ENCODE measurements at places on chromosomes 2 and 18.

- no peak for DNase-seq
Measured at GRCh38 chr18:9095297-9096006, 7.0 kb upstream of the NDUFV2 start.

- no peak for DNase-seq
Measured at GRCh38 chr18:48037481-48038271, 107.2 kb upstream of the SMAD2 start.

- no peak for DNase-seq
Measured at GRCh38 chr2:105176429-105176828, 65.1 kb upstream of the GPR45 start.

DNA sequence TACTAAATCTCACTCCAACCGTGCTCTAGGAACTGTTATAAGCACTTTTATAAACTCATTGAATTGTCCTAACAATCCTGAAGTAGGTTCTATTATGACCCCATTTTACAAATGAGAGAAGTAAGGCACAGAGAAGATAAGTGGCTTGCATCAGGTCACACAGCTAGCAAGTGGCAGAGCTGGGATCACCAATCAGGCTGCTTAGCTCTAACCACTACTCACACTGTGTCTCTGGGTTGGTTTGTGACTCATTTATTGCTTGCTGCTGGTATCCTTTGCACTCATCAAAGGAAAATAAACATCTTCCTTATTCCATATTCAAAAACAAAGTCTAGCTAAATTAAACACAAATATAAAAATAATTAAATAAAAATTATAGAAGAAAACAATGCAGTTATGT, 42.5 kb upstream of the IL1R2 start:
- no peak for DNase-seq

DNA sequence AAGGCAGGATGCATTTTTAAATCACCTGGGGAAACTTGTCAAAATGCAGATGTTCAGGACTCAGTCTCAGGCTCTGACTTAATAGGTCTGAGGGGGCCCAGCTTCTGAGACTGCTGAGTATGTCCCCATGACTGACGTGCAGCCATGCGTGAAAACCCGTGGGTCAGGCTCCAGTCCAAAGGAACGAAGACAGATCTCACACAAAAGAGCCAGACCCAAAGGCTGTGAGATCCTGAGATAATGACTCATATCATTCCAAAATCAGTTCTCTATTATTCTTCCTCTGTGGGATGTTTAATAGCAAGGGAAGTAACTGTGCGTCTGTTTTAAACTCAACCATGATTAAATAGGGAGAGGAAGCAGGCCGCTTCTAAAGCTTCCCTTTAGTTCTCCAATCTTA, 107.4 kb upstream of the ACAA2 start:
- peak; percentile 13 for DNase-seq

- no peak for DNase-seq
Measured at GRCh38 chr2:181892799-181893435, 1.4 kb downstream of the ITPRID2 start.

DNA sequence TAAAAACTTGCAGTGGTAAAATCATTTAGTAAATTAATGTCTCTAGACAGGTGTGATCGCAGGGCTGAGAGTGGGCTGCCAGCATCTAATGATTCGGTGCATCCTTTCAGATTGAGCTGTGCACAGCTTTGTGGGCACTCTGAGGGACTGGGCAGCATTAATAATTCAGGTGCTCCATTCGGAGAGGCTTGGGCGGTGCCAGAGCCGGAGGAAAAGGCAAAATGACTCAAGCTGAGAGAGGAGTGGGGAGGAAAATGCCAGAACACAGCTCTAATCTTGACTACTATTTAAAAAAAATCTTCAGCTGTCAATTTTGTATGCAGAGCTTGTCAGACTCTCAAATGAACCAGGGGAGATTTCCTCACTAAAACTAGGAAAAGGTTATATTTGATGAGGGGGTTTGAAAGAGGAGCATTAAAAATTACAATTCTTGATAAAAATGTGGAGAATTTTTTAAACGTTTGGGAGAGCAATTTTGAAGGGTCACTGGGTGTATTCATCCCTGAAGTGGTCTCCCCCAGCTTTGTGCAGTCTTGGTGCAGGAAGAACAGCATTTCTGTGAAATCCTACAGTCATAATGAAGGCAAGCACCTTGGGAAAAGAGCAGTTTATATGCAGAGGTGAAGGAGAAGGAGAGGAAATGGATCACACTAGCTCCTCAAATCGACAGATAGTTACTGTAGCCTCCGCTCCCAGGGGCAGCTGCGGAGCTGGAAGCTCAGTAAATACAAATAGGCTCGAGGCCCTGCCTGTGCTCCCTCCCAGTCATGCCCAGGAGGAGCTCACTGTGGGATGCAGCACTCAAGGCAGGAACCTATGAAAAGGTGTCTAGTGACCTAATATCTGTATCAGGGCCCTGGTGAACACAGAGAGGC, 535.4 kb upstream of the RAB6C start:
- DNase-seq = no peak

DNA sequence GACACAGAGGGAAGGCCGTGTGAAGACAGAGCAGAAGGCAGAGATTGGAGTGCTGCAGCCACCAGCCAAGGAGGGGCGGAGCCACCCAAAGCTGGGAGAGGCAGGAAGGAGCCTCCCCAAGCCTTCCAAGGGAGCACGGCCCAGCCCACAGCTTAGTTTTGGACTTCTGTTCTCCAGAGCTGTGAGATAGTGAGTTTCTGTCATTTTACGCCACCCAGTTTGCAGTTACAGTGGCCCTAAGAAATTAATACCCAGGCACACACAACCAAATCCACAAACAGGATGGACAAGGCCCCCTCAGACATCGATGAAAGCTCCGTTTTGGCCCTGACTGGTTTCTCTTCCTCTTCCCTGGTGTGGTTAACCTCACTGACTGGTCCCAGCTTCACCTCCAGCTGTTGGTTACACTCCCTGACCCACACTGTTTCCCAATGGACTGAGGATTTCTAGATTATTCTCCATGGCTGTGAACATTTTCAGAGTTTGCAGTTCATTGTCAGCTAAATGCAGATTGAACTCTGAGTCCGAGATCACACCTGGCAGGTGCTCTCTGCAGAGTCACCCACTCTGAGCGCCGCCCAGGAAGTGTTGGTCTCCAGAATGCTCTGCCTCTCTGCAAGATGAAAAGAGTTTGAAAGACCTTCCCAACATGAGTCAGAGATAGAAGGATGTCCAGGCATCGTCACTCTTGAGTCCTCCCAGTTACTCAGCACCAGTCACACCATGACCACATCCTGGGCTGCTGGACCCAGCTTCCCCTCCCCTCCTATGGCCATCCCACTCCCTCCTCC, 100.2 kb downstream of the TWIST2 start:
- DNase-seq = peak; percentile 87

DNA sequence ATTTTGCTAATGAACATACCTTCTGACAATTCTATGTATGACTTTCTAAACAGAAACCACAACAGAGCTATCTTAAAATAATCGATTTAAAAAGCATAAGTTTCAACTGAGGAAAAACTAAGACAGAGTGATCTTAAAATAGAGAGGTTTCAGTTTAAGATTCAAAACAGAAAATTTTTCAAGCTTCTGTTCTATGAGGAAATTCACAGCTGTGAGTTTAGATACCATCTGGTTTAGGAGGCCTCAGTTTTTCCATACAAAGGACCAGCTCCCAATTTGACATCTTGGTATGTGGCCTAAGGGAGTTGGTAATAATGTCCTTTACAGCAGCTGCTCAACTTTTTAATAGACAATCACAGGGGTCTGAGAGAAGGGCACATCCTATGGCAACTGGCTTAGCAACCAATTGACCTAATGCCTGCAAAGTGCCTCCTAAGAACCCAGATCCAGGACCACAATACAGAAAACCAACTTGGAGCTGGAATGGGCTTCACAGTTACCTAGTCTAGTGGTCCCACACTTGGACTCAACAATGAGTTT, 39.7 kb downstream of the MDH1 start:
- DNase-seq = no peak

- no peak for DNase-seq
Measured at GRCh38 chr2:197075754-197076337, 149.3 kb upstream of the PGAP1 start.

- no peak for DNase-seq
Measured at GRCh38 chr2:238954841-238955591, 107.1 kb downstream of the TWIST2 start.

GRCh38 chr2:71610671-71611070, 157.3 kb downstream of the DYSF start:
- no peak for DNase-seq
